Activated CD8-positive, alpha-beta memory T cell treated with anti-CD3 and anti-CD28 coated beads, Interleukin-2, amount 10 ng/mL, durations not matched to agents 7 days and 5 days (primary cell): ENCODE measurements at places on chromosomes 13 and 19. TPM values are rescaled to one million over a fixed set of nuclear protein-coding genes. Genes with fewer than 3 reads are reported as not detected.

Gene WASF3
- total RNA-seq = 0.12 TPM

Gene ZNF543
- 8.8 TPM for total RNA-seq

Gene ATP1A3
- total RNA-seq = 3.4 TPM

Gene ZNF583
- 3.5 TPM for total RNA-seq

Gene CPT1C
- 1.6 TPM for total RNA-seq

Gene STK11
- 80.5 TPM for total RNA-seq

Gene FUT2
- not detected for total RNA-seq

DNA sequence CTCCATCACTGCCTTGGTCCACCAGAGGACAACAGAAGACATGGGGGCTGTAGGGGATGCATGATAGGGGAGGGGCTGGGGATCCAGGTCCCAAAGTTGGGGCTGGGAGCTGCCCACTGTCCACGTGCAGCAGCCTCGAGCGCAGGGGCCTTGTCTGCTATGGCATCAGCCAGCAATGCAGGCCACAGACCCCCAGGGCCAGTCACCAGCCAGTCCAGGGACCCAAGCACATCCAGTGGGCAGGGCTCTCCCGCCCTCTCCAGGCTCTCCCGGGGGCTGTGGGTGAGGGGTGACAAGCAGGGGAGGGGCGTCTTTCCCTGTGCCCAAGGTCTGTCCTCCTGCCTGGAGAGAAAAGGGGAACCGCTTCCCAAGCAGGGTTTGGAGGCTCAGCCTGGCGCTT is 32.8 kb downstream of the PEPD start:
- no peaks in the 10 kb centered on the region for H3K4me1 ChIP-seq
- no peaks in the 10 kb centered on the region for H3K36me3 ChIP-seq
- no peak overlapping the region for H3K4me3 ChIP-seq
- DNase-seq = no peak

GRCh38 chr19:50046649-50047503 is 21.1 kb downstream of the ZNF473 start:
- H3K27ac ChIP-seq = no peak overlapping the region
- peaks cover 11% of the 10 kb centered on the region for H3K4me1 ChIP-seq
- peaks cover 64% of the 10 kb centered on the region for H3K36me3 ChIP-seq
- peaks cover 3% of the 10 kb centered on the region for H3K27me3 ChIP-seq
- DNase-seq = peak; percentile 44
- no peak overlapping the region for H3K4me3 ChIP-seq

- no peaks in the 10 kb centered on the region for H3K4me1 ChIP-seq
- no peaks in the 10 kb centered on the region for H3K36me3 ChIP-seq
- no peaks in the 10 kb centered on the region for H3K27me3 ChIP-seq
- H3K27ac ChIP-seq = no peak overlapping the region
- no peak for DNase-seq
Observed at GRCh38 chr13:106182404-106182803, 353.1 kb downstream of the EFNB2 start.

DNA sequence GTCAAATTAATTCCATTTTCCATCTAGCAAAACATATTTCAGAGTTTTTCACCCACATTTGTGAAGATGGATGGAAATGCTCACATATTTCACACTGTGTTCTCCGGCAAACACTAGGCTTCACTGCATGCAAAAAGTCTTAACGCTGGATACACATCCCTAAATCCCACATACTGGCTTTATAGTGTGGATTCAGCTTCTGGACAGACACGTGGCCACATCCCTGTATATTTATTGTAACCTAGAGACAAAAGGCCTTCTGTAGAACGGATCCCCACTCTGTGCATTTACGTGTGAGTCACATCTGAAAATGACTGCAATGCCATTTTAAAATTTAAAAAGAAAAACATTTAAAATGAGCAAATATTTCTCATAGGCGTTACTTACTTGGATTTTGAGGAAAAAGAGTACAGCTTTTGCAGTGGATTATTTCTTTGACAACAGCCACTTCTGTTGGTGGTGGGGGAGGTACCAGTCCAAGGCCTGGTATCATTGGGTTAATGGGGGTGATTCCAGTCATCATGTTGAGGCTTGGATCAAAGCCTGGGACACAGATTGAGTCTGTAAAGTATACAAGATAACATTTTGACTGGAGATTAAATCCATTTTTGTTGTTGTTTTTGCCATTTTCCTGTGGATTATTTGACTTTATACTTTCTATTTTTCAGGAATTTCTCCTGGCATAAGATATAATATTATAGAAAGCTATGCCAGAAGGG is 337.7 kb downstream of the DNAJC15 start:
- H3K4me3 ChIP-seq = no peak overlapping the region
- no peaks in the 10 kb centered on the region for H3K36me3 ChIP-seq

DNA sequence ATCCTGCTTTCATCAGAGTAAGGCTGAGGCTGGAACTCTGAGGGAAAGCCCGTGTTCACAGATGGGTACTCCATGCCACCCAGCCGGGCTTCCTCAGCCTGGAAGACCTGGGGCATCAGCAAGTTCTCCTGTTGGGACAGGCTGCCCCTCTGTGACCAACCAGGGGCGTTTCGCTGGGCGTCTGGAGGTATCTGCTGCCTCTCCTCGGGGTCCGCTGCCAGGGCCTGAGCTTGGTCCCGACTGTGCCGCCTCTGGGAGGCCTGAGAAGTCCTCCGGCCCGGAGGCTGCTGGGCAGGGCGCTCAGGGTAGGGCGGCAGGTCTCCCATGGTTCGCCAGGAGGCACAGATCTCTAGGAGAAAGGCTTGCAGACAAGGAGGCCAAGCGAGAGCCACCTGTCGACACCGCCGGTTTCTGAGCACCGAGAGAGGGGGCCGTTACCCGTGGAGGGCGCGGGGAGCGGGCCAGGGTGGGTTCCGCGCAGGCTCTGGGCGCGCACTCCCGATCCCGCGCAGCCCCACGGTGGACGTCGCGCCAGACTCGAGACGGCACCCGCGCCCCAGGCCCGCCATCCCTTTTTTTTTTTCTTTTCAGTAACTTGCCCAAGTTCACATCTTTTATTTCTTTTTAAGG is at the start of gene RSPH6A:
TSS of gene RSPH6A (minus strand) at position 458 of the 630 bp plus-strand sequence. CDS start at position 326, 132 bp downstream.
- no peaks in the 10 kb centered on the region for H3K27me3 ChIP-seq
- H3K4me3 ChIP-seq = no peak within 1 kb of the TSS
- H3K27ac ChIP-seq = no peak within 1 kb of the TSS
- DNase-seq = no peak
- H3K4me1 ChIP-seq = peaks cover 13% of the 10 kb centered on the region

GRCh38 chr13:23558675-23559536 is 11.3 kb upstream of the TNFRSF19 start:
- DNase-seq = no peak
- H3K27me3 ChIP-seq = peaks cover 10% of the 10 kb centered on the region
- no peak overlapping the region for H3K4me3 ChIP-seq
- no peaks in the 10 kb centered on the region for H3K36me3 ChIP-seq
- no peak overlapping the region for H3K27ac ChIP-seq
- H3K4me1 ChIP-seq = no peaks in the 10 kb centered on the region

GRCh38 chr13:110562696-110563462 is 1.4 kb upstream of the RAB20 start:
- H3K27me3 ChIP-seq = peaks cover 58% of the 10 kb centered on the region
- H3K4me3 ChIP-seq = peak overlapping the region; percentile 86
- peaks cover 29% of the 10 kb centered on the region for H3K4me1 ChIP-seq
- H3K36me3 ChIP-seq = peaks cover 4% of the 10 kb centered on the region
- H3K27ac ChIP-seq = no peak overlapping the region

DNA sequence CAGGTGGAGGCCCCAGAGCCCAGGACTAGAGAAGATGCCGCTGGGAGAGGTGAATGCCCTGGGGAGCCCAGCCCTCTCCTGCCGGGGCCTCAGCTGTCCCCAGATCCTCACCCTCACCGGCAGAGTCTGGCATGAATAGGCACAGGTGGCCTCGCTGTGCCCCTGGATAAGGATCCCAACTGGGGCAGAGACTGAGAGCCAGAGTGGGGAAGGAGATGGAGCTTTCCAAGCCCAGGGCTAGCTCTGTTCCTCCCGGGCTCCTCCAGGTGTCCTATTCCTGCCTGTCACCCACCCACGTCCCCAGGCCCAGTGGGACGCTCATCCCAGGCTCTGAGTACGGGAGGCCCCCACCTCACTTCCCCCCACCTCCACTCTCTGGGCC is 16.5 kb downstream of the PRR36 start:
- DNase-seq = no peak
- H3K27ac ChIP-seq = no peak overlapping the region
- no peaks in the 10 kb centered on the region for H3K36me3 ChIP-seq
- peaks cover 2% of the 10 kb centered on the region for H3K4me1 ChIP-seq
- H3K27me3 ChIP-seq = peaks cover 14% of the 10 kb centered on the region

DNA sequence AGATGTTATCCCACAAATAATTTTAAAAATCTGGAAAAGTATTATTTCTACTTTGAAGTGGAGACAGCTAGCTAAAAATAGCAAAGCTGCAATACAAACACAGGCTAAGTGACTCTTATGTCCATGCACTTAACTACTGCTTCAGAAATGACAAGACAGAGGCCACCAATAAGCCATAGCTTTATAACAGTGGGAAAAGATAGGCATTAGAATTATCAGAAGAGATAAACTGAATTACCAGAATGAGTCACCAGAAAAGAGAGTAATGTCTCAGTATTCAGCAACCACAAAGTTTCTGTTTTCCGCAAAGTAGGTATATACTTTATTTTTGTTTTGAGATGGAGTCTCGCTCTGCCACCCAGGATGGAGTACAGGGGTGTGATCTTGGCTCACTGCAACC is 17.1 kb downstream of the CLN5 start:
- no peak for DNase-seq
- peak overlapping the region; percentile 69 for H3K27ac ChIP-seq
- peaks cover 51% of the 10 kb centered on the region for H3K36me3 ChIP-seq
- no peaks in the 10 kb centered on the region for H3K27me3 ChIP-seq
- no peak overlapping the region for H3K4me3 ChIP-seq

DNA sequence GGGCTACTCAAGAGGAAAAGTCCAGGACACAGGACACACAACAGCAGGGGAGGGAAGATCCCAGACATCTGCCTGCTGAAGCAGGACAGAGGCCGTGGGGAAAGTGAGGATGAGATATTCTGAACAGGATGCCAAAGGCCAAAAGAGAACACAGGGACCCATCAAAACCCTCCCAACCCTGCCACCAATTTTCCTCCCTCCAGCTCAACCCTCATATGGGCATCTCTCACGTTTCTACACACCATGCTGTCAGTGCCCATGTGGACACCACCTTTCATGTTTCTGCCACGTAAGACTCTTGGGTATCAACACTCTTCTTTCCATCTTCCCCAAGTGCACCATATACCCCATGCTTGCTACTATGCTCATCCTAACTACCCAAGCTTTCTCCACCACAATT is 97.6 kb downstream of the RNASEH2B start:
- no peaks in the 10 kb centered on the region for H3K4me1 ChIP-seq
- DNase-seq = no peak
- no peak overlapping the region for H3K4me3 ChIP-seq

DNA sequence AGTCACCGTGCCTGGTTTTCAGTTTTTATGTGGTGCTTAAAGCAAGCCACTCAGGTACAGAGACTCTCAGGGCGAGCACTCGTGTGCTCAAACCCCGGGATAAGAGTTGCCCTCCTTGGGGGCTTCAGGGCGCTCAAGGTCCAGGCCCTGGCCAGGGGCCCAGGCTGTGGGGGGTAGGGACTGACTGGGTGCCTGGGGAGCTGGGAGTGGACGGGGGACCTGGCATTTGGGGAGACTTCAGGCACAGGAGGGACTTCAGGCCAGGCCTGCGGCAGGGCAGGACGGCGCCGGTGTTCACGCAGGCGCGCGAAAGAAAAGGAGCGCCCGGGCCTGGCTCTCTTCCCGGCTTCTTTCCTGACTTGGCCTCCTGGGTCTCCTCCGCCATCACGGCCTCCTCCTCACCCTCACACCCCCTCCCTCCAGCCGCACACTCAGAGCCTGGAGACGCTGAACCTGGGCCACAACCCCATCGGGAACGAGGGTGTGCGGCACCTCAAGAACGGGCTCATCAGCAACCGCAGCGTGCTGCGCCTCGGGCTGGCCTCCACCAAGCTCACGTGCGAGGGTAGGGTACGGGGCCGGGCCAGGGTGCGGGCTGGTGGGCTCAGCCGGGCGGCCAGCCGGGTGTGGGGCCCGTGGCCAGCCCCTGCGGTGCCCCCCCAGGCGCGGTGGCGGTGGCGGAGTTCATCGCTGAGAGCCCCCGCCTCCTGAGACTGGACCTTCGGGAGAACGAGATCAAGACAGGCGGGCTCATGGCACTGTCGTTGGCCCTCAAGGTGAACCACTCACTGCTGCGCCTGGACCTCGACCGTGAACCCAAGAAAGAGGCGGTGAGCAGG is 16.1 kb downstream of the NKPD1 start:
- H3K27me3 ChIP-seq = no peaks in the 10 kb centered on the region
- H3K4me3 ChIP-seq = no peak overlapping the region
- peaks cover 1% of the 10 kb centered on the region for H3K36me3 ChIP-seq
- DNase-seq = no peak

DNA sequence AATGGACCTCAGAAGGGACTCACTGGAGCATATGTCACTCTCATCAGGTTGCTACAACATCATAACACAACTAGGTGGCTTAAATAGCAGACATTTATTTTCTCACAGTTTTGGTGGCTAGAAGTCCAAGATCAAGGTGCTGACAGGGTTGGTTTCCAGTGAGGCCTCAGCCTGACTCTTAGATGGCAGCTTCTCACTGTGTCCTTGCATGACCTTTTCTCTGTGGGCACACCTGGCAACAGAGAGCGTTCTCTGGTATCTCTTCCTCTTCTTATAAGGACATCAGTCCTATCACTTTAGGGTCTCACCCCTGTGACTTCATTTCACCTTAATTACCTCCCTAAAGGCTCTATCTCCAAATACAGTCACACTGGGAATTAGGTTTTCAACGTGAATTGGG is 74.5 kb downstream of the CYSLTR2 start:
- DNase-seq = no peak
- no peak overlapping the region for H3K27ac ChIP-seq
- peaks cover 2% of the 10 kb centered on the region for H3K27me3 ChIP-seq
- no peak overlapping the region for H3K4me3 ChIP-seq
- H3K36me3 ChIP-seq = peaks cover 2% of the 10 kb centered on the region
- H3K4me1 ChIP-seq = peaks cover 8% of the 10 kb centered on the region

DNA sequence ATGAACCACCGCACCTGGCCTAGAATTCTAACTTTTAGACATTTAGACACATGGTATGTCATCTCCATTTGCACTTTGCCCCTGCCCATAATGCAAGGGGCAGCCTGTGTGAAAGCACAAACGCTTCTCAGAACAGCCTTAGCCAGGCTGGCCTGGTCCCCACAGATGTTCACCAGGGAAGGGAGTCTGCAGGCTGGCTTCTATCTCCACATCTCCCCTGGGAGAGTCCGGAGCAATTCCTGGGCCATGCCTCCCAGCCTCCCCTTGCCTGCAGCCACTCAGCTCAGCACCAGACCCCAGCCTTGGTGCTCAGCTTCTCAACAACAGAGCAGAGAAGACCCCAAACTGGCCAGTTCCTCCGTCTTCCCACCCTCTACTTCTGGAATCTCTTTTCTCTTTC is 21.7 kb upstream of the LSM14A start:
- no peaks in the 10 kb centered on the region for H3K27me3 ChIP-seq
- no peak for DNase-seq
- no peaks in the 10 kb centered on the region for H3K4me1 ChIP-seq

GRCh38 chr13:87810391-87810801 is 139.2 kb downstream of the SLITRK5 start:
- H3K4me1 ChIP-seq = no peaks in the 10 kb centered on the region
- H3K27ac ChIP-seq = no peak overlapping the region
- H3K27me3 ChIP-seq = no peaks in the 10 kb centered on the region
- no peaks in the 10 kb centered on the region for H3K36me3 ChIP-seq
- DNase-seq = no peak
